ENCODE measurements at places on chromosomes 2 and 18.

- DNase-seq = no peak
Observed at GRCh38 chr2:216932113-216932862, 72.4 kb upstream of the TNP1 start.

DNA sequence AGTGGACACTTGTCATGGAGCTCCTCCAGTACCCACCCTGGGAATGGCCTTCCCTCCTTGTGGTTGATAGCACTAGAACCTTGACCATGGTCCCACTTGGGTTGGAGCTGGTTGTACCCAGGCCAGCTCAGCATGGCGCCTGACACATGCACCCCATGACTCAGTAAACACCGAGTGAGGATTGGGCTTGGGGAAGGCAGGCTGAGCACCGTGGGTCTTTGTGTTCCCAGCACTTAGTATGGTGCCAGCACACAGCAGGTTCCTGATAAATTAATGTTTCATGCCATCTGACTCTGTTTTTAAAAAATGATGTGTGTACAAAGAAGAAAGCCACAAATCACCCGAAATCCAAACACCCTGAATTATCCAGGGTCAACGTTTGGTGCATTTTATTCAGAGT is 69.8 kb downstream of the CIB4 start:
- DNase-seq = no peak

- DNase-seq = no peak
Observed at GRCh38 chr18:32339045-32339444, 131.6 kb downstream of the GAREM1 start.

GRCh38 chr2:199940373-199940772 is 14.9 kb downstream of the TYW5 start:
- no peak for DNase-seq

Measured in activated naive CD4-positive, alpha-beta T cell treated with anti-CD3 and anti-CD28 coated beads, Interleukin-2, amount 10 ng/mL, durations not matched to agents 7 days and 5 days (primary cell).